Adrenal gland (tissue), 19 donors: ENCODE measurements at places on chromosomes 13 and 19. TPM values are rescaled to one million over a fixed set of nuclear protein-coding genes. Genes with fewer than 3 reads are reported as not detected.
A peak's percentile ranks its signal among the peaks of the same experiment; 100 is the strongest.

GRCh38 chr13:66518068-66518467, 712.1 kb downstream of the PCDH9 start:
- no peak for DNase-seq
- no peaks in the 10 kb centered on the region for H3K27me3 ChIP-seq
- H3K27ac ChIP-seq: no peak overlapping the region

GRCh38 chr13:112990783-112991182, 21.8 kb downstream of the MCF2L start:
- H3K36me3 ChIP-seq: no peaks in the 10 kb centered on the region
- H3K27ac ChIP-seq: no peak overlapping the region
- DNase-seq: no peak
- H3K4me1 ChIP-seq: no peaks in the 10 kb centered on the region

DNA sequence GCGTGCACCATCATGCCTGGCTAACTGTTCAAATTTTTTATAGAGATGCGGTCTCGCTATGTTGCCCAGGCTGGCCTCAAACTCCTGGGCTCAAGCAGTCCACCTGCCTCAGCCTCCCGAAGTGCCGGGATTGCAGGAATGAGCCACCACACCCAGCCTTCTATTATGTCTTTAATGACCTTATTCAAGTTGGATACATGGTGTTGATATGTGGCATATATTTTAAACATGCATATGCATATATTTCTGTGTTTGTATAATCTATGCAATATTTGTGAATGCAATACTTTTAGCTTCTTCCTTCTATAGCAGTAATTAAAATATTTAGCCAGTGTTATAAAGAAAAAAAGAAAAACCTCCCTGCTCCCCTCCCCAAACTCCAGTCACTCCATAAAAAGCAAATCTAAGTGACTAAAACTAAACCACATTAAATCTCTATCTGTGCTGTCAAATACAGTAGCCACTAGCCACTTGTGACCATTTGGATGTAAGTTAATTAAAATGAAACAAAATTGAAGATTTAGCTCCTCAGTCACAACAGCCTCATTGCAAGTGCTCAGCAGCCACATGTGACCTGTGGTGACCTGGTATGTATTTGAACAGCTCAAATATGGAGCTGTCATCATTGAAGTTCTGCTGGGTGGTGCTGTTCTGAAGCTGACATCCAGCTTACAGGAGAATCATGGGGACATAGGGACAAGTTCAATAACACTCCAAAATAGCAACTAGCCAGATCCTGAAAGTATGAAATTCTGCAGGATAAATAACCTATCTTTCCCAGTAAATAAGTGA, 27.4 kb downstream of the FCGBP start:
- H3K4me1 ChIP-seq: no peaks in the 10 kb centered on the region
- no peak for DNase-seq
- H3K4me3 ChIP-seq: no peak overlapping the region
- no peak overlapping the region for H3K27ac ChIP-seq
- no peaks in the 10 kb centered on the region for H3K27me3 ChIP-seq

- no peak overlapping the region for H3K27ac ChIP-seq
- H3K4me1 ChIP-seq: no peaks in the 10 kb centered on the region
- H3K36me3 ChIP-seq: no peaks in the 10 kb centered on the region
- no peaks in the 10 kb centered on the region for H3K27me3 ChIP-seq
Observed at GRCh38 chr13:93045836-93046235, 180.8 kb upstream of the GPC6 start.

The GPALPP1 gene
- total RNA-seq: 38.6 TPM

DNA sequence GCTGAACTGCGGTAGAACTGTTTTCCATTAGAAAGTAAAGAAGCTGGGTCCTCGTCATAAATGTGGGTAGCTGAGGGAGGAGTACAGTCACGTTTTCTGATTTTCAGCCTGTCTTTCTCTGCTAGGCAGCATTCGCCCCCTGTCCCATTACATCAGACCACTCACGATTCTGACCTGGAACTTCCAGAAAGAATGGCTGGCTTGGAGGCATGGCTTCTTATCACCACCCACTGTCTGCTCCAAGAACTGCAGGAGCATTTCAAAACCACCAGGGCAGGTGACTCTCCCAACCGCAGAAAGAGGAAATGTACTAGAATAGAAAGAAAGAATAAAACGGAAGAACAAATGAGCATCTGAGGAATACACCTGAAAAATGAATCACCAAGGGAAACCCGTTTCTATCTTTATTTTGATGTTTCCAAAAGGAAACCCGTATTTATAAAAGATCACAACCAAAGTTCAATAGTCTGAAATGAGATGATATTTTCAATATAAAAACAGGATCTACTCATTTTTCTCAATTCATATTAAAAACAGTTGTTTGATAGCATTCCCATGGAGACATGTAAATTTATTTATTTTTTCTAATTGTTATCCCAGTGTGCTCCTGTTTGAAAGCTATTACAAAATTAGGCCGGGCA, 22.1 kb upstream of the POMP start:
- no peaks in the 10 kb centered on the region for H3K27me3 ChIP-seq
- no peak overlapping the region for H3K27ac ChIP-seq
- H3K36me3 ChIP-seq: no peaks in the 10 kb centered on the region
- H3K4me3 ChIP-seq: no peak overlapping the region
- DNase-seq: peak; percentile 80
- H3K4me1 ChIP-seq: peaks cover 20% of the 10 kb centered on the region

GRCh38 chr13:23513455-23513854, 56.8 kb upstream of the TNFRSF19 start:
- no peak overlapping the region for H3K4me3 ChIP-seq
- no peaks in the 10 kb centered on the region for H3K27me3 ChIP-seq
- H3K27ac ChIP-seq: no peak overlapping the region

DNA sequence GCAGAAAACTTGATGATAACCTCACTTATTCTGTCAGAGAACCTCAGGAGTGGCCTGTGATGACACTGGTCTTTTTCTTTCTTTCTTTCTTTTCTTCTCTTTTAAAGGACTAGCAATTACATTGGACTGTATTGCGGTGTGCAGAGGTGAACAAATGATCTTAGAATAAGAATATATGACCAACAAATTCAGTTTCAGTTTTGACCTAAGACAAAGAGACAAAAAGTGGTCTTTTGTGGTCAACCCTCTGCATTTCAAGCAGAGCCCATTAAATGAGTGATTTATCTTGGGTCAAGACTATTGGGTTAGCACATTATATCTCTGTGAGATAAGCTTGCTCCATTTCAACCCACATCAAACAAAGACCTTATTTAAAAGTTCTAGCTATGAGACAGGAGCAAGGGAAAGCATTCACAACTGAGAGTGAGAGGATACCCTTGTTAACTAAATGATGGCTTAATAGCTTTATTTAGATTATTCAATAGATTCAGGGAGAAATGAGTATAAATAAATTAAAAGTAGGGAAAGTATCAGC, 644.4 kb downstream of the PCDH9 start:
- no peaks in the 10 kb centered on the region for H3K36me3 ChIP-seq
- no peak for DNase-seq
- no peaks in the 10 kb centered on the region for H3K27me3 ChIP-seq
- no peak overlapping the region for H3K27ac ChIP-seq

- peaks cover 97% of the 10 kb centered on the region for H3K4me1 ChIP-seq
- H3K4me3 ChIP-seq: no peak overlapping the region
- H3K27ac ChIP-seq: peak overlapping the region; percentile 98
- H3K27me3 ChIP-seq: no peaks in the 10 kb centered on the region
- DNase-seq: no peak
Observed at GRCh38 chr19:2044709-2045500, 6.1 kb downstream of the MKNK2 start.

The TUBA3C gene
- not detected for total RNA-seq

GRCh38 chr13:89267734-89268133, 1596.6 kb downstream of the SLITRK5 start:
- no peak overlapping the region for H3K4me3 ChIP-seq
- H3K4me1 ChIP-seq: no peaks in the 10 kb centered on the region
- no peaks in the 10 kb centered on the region for H3K36me3 ChIP-seq
- H3K27ac ChIP-seq: no peak overlapping the region

The NANOS3 gene
- total RNA-seq: not detected

DNA sequence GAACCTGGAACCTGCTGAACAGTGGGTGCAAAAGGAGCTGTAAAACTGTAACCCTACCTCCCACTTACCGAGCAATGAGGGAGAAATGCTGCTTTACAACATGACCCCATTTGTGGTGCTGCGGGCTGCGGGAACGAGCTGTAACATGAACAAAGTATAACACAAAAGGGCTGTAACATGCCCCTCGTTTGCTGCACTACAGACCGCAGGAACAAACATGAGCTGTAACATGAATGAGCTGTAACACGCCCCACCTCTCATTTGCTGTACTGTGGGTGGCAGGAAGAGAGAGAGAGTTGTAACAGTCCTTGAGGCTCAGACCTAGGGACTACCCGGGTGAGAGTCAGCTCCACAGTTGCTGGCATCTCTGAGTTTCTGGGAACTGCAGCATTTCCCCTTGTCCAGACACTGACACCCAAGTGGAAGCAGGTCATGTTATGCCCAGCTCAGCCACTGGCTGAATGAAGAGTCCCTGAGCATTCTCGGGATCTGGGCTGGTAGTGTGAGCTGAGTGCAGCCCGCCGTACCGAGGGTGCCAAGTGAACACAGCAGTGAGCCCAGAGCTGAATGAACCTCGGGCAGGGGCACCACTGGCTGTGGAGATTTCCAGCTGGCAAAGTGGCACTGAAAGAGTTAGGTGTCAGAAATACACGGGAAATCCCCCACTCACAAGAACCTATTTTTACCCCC, 1385.3 kb upstream of the SPRY2 start:
- H3K4me3 ChIP-seq: no peak overlapping the region
- H3K27me3 ChIP-seq: no peaks in the 10 kb centered on the region
- H3K27ac ChIP-seq: no peak overlapping the region
- DNase-seq: no peak
- no peaks in the 10 kb centered on the region for H3K4me1 ChIP-seq

The ADGRE3 gene
- not detected for total RNA-seq

The CGB1 gene
- total RNA-seq: not detected

- no peaks in the 10 kb centered on the region for H3K36me3 ChIP-seq
- no peaks in the 10 kb centered on the region for H3K27me3 ChIP-seq
- no peaks in the 10 kb centered on the region for H3K4me1 ChIP-seq
- no peak for DNase-seq
Observed at GRCh38 chr13:95207769-95208366, 93.4 kb downstream of the ABCC4 start.

GRCh38 chr13:99892196-99892613, 79.4 kb downstream of the ZIC5 start:
- DNase-seq: no peak
- H3K27ac ChIP-seq: no peak overlapping the region
- H3K27me3 ChIP-seq: peaks cover 26% of the 10 kb centered on the region
- no peak overlapping the region for H3K4me3 ChIP-seq

The CRLF1 gene
- total RNA-seq: 66.9 TPM

GRCh38 chr19:53600217-53600616, 31.6 kb upstream of the DPRX start:
- no peaks in the 10 kb centered on the region for H3K27me3 ChIP-seq
- no peaks in the 10 kb centered on the region for H3K36me3 ChIP-seq
- H3K4me3 ChIP-seq: no peak overlapping the region
- DNase-seq: no peak
- no peaks in the 10 kb centered on the region for H3K4me1 ChIP-seq
- no peak overlapping the region for H3K27ac ChIP-seq

GRCh38 chr13:59715611-59716010, 448.1 kb downstream of the DIAPH3 start:
- no peak for DNase-seq
- H3K27ac ChIP-seq: no peak overlapping the region
- no peaks in the 10 kb centered on the region for H3K36me3 ChIP-seq
- no peak overlapping the region for H3K4me3 ChIP-seq
- H3K4me1 ChIP-seq: no peaks in the 10 kb centered on the region
